Panc1 (cell line): ENCODE measurements at places on chromosomes 2 and 18. TPM values are rescaled to one million over a fixed set of nuclear protein-coding genes. Genes with fewer than 3 reads are reported as not detected.

- H3K27ac ChIP-seq = no peak overlapping the region
- no peaks in the 10 kb centered on the region for H3K27me3 ChIP-seq
- no peak for DNase-seq
- no peaks in the 10 kb centered on the region for H3K36me3 ChIP-seq
- no peak overlapping the region for H3K4me3 ChIP-seq
Measured at GRCh38 chr18:42882122-42882521, 233.4 kb downstream of the RIT2 start.

Gene ACMSD
- not detected for total RNA-seq

Gene DIPK1C
- 0.26 TPM for total RNA-seq

DNA sequence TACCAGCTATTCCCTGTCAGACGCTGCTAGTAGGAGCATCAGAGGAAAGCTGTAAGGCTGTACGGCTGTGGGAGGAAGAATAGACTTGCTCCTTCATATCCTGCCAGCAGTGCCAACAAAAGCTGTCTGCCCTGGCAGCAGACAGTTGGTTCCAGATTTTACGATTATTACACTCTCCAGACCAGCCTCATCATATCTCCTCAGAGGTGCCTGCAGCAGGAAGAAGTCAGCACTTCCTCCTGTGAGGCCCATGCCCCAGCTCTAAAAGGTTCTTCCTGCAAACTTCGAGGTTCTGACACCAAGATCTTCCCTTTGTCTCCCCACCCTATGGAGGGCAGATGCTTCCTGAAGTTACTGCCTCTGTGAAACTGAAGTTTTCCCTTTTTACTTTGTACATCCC, 537.7 kb upstream of the PKDCC start:
- H3K27me3 ChIP-seq = no peaks in the 10 kb centered on the region
- DNase-seq = no peak

- H3K4me1 ChIP-seq = no peaks in the 10 kb centered on the region
- H3K27me3 ChIP-seq = no peaks in the 10 kb centered on the region
- no peak for DNase-seq
- no peak overlapping the region for H3K4me3 ChIP-seq
Measured at GRCh38 chr18:56831988-56832387, 180.8 kb downstream of the WDR7 start.

Gene TSPYL6
- not detected for total RNA-seq

Gene CHRND
- not detected for total RNA-seq

Gene SFXN5
- 27.8 TPM for total RNA-seq

Gene MGAT4A
- 4.4 TPM for total RNA-seq

Gene LOXHD1
- total RNA-seq = not detected

DNA sequence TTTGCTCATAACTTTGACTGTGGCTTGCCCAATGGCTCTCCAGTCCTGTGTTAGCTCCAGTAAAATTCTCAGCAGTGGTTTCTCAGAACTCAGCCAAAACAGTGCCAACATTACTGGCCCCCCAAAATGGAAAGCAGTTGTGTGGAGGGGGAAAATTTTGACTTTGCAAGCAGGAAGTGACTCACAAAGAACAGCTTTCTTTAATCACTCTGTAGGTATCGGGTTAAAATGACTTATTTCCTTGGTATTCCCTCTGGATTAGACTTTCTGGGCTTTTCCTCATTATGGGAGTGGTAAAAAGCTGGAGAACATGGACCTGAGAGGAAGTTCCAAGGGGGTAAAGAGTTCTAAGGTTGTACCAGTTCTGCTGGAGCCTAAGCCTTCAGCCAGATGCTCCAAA, 175.7 kb upstream of the RND3 start:
- H3K27ac ChIP-seq = no peak overlapping the region
- no peak for DNase-seq
- H3K36me3 ChIP-seq = no peaks in the 10 kb centered on the region
- H3K4me1 ChIP-seq = no peaks in the 10 kb centered on the region
- H3K4me3 ChIP-seq = no peak overlapping the region

- H3K36me3 ChIP-seq = no peaks in the 10 kb centered on the region
- H3K27ac ChIP-seq = no peak overlapping the region
- H3K4me3 ChIP-seq = no peak overlapping the region
- H3K27me3 ChIP-seq = no peaks in the 10 kb centered on the region
Measured at GRCh38 chr2:228447266-228447915, 265.9 kb upstream of the SPHKAP start.
